D721Med (cell line): ENCODE measurements at places on chromosomes 4 and X.

DNA sequence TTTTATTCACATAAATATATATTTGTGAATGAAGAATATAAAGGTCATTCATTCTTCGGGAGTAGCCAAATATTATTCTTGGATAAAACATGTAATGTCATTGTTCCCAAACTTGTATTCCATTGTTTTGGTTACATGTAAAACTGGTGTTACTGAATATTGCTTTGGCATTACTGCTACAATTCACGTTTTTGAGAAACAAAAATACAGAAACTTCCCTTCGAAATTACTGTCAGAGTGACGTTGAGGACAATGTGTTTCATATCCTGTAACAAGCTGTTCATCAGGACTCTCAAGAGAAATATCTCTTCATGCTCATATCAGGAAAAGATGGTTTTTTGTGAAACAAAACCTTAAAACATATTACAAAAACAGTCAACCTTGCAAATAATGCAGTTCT is 258.9 kb upstream of the DDX53 start:
- DNase-seq = no peak

- DNase-seq = no peak
Measured at GRCh38 chrX:34918091-34918736, 24.4 kb upstream of the FAM47B start.

- DNase-seq = no peak
Measured at GRCh38 chr4:3473181-3473950, 10.3 kb downstream of the DOK7 start.

DNA sequence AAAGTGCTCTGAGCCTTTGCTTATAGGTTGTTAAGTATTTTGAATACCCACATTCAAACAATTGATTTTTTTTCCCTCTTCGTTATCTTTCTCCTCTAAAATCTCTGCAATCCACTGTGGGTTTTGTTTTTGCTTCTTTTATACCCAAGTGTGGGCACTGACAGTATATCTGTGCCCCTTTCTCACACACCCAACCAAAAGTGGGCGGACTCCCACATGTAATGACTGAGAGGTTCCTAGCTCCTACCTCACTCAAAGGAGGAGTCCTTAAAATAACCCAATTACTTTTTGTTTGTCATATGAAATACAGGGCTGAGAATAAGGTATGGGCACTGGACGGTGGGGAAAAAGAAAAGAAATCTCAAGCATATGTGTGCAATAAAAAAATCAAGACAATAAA is 51.7 kb downstream of the PPARGC1A start:
- DNase-seq = no peak

GRCh38 chrX:23694606-23695005 is 27.3 kb downstream of the PRDX4 start:
- no peak for DNase-seq

- DNase-seq = no peak
Measured at GRCh38 chr4:7983296-7983695, 43.6 kb upstream of the AFAP1 start.

DNA sequence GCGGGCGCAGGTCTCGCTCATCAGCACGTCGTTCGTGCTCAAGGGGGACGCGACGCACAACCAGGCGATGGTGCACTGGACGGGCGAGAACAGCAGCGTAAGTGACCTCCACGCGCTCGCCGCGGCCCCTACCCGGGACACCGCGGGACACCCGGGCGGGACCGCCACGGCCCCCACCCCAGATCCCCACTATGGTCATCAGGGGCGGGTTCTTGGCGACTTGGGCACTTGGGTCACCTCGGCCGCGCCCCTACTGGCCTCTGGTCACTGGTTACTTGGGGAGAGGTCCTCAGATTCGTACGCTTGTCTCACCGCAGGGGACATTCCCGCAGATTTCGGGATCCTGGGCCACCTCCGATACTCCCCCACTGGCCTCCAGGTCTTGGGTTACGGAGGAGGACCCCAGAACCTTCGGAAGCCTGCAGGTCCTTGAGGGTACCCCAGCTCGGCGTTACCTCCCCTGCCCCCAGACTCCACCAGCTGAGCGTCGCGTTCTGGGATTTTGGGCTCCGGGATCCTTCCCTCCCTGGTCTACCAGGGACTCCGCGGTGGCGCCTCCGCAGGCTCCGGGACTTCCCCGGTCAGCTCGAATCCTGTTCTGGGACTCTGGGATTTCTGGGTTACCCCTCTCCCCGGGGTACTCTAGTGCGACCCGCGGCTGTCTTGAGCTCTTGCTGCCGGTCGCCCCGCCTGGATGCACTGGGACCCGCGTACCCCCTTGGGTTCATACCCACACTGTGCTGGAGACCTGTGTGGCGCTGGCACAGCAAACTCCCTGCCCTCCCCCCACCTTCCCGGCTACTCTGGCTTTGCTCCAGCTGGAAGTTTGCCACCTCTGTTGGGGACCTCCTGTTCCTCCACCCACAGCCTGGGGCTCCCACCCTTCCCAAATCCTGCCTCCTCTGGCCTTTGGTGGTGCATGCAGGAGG is 956 bp downstream of the SORCS2 start:
- peak; percentile 13 for DNase-seq

- no peak for DNase-seq
Measured at GRCh38 chr4:4502694-4503311, 39.0 kb downstream of the STX18 start.

- no peak for DNase-seq
Measured at GRCh38 chr4:5995901-5996623, 22.2 kb downstream of the C4orf50 start.

DNA sequence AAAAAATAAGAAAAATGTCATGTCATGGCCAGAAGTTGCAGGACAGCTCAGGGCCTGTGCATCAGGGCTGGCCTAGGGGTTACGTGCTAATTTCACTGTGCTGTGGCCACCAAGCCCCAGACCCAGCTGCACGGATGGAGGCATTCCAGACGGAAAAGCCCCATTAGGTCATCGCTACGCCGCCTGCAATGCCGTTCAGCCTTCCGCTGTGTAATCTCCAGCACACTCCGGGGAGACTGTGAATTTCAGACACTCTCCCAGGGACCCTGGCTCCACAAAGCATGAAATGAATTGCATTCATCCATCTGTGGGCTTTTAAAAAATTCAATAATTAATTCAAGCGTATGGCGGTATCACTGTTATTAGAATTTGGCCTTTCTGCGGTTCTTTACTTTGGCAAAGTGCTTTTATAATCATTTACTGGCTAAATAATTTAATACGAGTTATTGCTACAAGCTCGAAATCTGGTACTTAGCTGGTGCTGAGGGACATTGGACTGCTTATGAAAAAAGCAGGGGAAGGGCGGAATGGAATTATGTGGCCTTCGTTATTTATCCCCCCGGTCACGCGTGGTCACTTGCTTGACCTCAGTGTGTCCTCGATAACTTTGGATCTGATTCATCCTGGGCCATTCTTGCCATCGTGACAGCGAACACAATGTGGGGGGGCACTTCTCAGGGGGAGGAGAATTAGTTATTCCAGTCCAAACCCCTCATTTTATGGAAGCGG is 9.0 kb upstream of the NSG1 start:
- no peak for DNase-seq

- DNase-seq = no peak
Measured at GRCh38 chrX:12975670-12975965, 708 bp downstream of the TMSB4X start.

GRCh38 chr4:40149960-40150385 is 46.9 kb upstream of the RHOH start:
- DNase-seq = no peak

DNA sequence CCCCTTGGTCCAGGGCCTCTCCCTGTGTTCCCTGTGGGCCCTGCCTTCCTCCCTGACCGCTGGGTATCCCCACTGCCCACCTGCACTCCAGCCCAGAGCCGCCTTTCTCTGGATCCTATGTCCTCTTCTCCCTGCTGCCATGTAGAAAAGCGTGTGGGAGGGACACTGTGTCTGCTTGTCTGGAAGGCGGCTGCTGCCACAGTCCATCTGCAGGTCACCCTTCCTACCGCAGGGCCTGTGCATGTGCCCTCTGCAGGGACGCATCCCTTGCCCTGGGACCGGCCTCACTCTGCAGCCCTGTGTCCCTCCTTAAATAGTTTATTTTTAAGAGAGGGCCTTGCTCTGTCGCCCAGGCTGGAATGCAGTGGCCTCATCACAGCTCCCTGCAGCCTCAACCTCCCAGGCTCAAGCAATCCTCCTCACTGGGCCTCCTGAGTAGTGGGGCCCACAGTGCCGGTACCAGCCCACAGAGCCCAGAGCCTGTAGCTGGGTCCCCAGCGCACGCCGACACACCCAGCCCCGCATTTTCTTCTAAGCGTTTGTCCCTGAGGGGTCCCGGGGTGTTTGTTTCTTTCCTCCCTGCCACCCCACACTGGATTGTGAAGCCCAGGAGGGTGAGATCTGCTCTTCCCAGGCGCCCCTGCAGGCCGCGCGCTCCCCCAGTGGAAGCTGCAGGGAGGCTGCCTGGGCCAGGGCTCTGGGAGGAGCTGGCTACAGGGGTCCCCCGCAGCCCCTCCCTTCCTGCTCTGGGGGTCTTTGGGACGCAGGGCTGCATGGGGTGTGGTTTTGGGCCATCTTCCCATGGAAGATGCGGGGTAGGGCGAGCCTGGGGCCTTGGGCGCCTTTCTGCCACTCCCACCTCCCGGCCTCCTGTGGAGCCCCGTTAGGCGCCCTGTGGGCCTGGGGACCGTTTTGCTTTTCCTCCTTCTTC is 12.8 kb upstream of the NAT8L start:
- no peak for DNase-seq

GRCh38 chr4:78362310-78362709 is 189.3 kb upstream of the ANXA3 start:
- no peak for DNase-seq

- no peak for DNase-seq
Measured at GRCh38 chr4:177006331-177006730, 213.6 kb upstream of the VEGFC start.

- DNase-seq = no peak
Measured at GRCh38 chr4:128427832-128428366, 140.3 kb upstream of the PGRMC2 start.

GRCh38 chr4:8585721-8586212 is 5.6 kb downstream of the GPR78 start:
- DNase-seq = no peak

DNA sequence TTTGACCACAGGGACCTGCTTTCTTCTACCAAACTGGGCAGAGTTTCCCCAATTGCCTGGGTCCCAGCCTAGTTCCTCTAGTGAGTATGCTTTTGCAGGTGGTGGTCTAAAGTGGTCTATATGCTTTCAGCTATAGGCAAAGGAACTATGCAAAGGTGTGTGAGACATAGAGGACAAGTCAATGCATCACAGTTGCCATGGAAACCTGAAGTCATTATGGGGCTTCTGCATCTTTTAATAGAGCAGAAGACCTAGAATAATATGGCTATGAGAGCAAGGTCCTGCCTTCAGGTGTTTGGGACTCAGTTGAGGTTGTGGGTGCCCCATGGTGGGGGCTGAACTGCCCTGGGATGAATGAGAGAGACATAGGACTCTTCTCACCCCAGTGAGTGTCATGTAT is 92.1 kb upstream of the RAB40AL start:
- DNase-seq = no peak

DNA sequence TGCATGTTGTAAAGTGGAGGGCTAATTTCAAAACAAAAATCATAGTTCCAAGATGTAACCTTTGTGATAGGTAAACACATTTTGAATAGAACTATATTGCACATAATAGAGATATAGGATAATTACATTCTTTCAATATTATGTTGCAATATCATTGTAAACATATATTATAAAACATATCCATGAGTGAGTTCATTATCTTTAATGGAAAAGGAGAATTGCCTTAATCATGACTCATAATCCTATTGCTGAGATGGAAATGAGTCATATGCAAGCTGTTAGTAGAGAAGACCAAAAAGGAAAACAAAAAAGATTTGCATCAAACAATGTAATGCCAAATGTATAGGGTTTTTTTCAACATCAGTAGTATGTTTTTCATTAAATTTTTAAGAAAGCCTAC is 73.7 kb upstream of the WDR44 start:
- no peak for DNase-seq

DNA sequence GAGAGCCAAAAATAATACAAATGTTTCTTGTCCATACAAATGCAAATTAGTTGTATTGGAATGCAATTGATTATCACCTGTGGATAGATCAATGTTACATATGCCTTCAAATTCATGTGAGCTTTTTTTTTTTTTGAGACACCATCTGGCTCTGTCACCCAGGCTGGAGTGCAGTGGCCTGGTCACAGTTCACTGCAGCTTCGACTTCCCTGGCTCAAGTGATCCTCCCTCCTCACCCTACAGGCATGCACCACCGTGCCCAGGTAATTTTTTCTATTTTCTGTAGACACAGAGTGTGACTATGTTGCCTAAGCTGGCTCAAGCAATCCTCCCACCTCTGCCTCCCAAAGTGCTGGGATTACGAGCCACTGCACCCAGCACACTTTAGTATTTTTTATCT is 38.6 kb upstream of the TMEM184C start:
- no peak for DNase-seq

GRCh38 chr4:1362521-1362920 is 15.5 kb downstream of the UVSSA start:
- no peak for DNase-seq

DNA sequence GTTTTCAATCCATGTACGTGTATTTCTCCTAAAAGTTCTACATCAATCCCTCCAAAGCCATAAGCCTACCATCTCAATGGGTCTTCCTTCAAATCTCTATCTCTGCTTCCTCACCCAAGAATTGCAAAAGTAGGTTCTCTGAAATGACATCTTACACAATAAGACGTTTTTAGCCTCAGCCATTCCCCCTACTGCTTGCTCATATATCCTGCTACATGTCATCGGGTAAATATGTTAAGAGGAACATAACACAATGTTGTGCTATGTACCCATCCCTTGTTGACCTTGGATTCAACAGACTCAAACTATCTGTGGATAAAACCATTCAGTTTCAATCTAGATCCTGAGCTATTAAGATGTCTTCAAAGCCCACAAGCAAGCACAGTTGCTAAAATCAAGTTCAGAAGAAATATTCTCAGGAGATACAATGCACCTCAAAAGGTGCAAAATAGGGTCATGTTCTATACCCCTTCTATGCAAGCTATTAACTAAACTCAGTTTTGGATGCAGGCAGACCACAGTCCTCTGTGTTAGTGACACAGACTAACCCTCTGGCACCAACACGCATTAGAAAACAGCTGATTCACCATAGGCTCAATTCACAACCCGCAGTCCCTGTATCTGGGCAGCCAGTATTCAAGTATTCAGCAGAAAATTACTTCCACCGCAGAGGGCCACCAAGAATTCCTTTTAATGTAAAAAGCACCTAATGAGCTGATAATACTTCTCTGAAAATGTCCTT is 56.8 kb downstream of the CD99L2 start:
- no peak for DNase-seq

GRCh38 chrX:63327788-63328187 is 23.3 kb downstream of the SPIN4 start:
- no peak for DNase-seq

- no peak for DNase-seq
Measured at GRCh38 chrX:56308726-56309125, 76.6 kb downstream of the KLF8 start.

DNA sequence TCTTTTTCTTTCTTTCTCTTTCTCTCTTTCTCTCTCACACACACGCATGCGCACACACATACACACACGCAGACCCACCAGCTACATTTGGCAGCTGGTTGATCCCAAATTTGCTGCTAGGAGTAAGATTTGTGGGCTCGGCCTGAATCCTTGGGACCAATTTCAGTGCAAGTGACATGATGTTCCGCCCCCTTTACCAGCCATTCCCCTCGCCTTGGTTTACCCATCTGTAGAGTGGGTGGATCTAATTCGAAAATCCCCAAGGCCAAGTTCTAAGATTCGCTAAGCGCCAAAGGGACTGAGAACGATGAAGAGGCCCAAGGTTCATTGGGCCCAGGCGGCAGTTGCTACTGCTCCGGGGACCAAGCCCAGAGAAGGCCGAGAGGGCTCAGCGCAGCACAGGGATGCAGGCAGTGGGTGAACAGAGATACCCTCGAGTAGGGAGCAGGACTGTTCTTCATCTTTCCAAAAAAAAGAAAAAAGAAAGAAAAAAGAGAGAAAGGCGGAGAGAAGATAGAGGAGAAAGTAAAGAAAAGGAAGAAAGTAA is 5.8 kb downstream of the NKX3-2 start:
- DNase-seq = no peak
